Right cardiac atrium (tissue), 5 donors: ENCODE measurements at places on chromosomes 5 and 9. TPM values are rescaled to one million over a fixed set of nuclear protein-coding genes. Genes with fewer than 3 reads are reported as not detected.

MRPL36 gene
- polyA plus RNA-seq, result 104 TPM

ZBTB34 gene
- polyA plus RNA-seq, result 2.4 TPM

SLC45A2 gene
- polyA plus RNA-seq, result 0.70 TPM

ECM2 gene
- 10.8 TPM for polyA plus RNA-seq

LURAP1L gene
- polyA plus RNA-seq, result 3.0 TPM

CDKN2B gene
- 1.9 TPM for polyA plus RNA-seq

S1PR3 gene
- polyA plus RNA-seq, result 24.9 TPM

MXD3 gene
- polyA plus RNA-seq, result 1.7 TPM

B4GALT7 gene
- polyA plus RNA-seq, result 24.1 TPM

BRINP1 gene
- 0.63 TPM for polyA plus RNA-seq

SH2D3C gene
- polyA plus RNA-seq, result 17.4 TPM

LRRC19 gene
- polyA plus RNA-seq, result not detected

ASS1 gene
- 77.8 TPM for polyA plus RNA-seq

LMX1B gene
- 0.81 TPM for polyA plus RNA-seq

ZNF367 gene
- polyA plus RNA-seq, result 0.86 TPM

NXNL2 gene
- polyA plus RNA-seq, result 0.07 TPM

LCN15 gene
- 2.1 TPM for polyA plus RNA-seq

PAEP gene
- not detected for polyA plus RNA-seq

CD274 gene
- 4.9 TPM for polyA plus RNA-seq

NSD1 gene
- polyA plus RNA-seq, result 10.0 TPM

GRHPR gene
- 119 TPM for polyA plus RNA-seq

MEIKIN gene
- polyA plus RNA-seq, result 0.20 TPM

BTNL8 gene
- polyA plus RNA-seq, result 0.16 TPM

ADAMTS13 gene
- 4.6 TPM for polyA plus RNA-seq

ANXA2R gene
- 1.4 TPM for polyA plus RNA-seq

MYORG gene
- polyA plus RNA-seq, result 1.9 TPM

GHR gene
- 8.1 TPM for polyA plus RNA-seq

ADCY2 gene
- 0.27 TPM for polyA plus RNA-seq
